Central memory CD8-positive, alpha-beta T cell (primary cell): ENCODE measurements at places on chromosomes 1 and 21.

DNA sequence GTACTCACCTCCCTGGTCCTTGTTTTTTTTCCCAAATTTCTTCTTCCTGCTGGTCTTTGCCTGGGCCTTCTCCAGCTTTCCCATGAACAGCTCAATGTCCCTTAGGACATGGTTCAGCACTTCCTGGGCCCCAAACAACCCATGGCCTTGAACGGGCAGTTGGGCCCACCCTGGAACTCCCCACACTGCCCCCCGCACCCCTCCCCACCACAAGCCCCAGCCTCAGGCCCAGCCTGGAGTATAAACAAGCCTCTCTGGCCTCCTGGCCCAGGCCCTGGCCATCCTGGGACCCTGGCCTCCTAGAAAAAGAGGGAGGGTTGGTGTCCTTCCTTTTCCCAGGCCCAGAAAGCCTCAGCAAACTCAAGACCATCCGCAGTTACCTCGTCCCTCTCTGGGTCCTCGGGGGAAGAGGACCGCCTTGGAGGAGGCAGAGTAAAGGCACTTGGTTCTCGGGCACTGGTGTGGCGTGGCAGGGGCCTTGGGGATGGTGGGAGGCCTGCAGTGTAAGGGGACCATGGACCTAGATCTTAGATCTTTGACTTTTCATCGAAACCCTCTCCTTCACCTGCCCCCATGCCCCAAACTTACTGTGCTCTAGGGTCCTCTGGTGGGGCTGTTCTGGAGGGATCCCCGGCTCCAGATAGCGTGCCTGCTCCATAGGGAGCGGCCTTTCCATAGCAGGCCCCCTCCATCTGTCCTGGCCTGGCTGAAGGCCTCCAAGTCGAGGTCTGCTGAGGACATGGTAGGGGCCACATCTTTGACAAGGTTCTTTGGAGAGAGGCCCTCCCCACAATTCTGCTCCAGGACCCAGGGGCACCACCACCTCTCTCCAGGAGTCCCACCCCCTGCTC is 5.6 kb downstream of the EPS8L3 start:
- no peak for DNase-seq
- no peaks in the 10 kb centered on the region for H3K4me1 ChIP-seq
- no peak overlapping the region for H3K27ac ChIP-seq
- H3K27me3 ChIP-seq, result no peaks in the 10 kb centered on the region

DNA sequence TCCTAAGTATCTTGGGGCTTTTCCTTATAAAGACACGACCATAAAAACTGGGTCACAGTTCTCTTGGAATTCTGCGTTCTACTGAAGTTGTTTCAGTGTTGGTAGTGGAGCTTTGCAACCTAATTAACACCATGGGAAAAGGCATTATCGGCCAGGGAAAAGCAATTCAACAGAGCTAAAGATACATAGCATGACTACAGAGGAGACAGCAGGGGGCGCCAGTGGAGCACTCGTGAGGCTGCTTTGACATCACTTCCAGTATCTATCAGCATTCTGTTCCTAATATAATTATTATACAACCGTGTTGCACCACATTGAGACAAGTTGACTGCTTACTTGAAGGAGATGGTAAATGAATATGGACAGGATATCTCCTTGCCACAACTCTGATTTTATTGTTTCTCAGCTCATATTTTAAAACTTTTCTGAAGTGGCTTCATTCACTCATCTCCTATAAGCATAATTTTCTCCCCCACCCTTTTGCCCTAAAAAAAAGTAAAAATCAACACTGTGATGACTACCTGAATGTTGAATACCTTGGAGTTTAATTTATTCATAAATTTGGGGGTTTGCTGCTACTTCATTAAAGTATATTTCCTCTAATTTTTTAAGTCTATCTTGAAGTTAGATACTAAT is 39.4 kb downstream of the ZP4 start:
- H3K27me3 ChIP-seq, result no peaks in the 10 kb centered on the region
- H3K4me3 ChIP-seq, result no peak overlapping the region
- no peak for DNase-seq
- no peaks in the 10 kb centered on the region for H3K36me3 ChIP-seq

DNA sequence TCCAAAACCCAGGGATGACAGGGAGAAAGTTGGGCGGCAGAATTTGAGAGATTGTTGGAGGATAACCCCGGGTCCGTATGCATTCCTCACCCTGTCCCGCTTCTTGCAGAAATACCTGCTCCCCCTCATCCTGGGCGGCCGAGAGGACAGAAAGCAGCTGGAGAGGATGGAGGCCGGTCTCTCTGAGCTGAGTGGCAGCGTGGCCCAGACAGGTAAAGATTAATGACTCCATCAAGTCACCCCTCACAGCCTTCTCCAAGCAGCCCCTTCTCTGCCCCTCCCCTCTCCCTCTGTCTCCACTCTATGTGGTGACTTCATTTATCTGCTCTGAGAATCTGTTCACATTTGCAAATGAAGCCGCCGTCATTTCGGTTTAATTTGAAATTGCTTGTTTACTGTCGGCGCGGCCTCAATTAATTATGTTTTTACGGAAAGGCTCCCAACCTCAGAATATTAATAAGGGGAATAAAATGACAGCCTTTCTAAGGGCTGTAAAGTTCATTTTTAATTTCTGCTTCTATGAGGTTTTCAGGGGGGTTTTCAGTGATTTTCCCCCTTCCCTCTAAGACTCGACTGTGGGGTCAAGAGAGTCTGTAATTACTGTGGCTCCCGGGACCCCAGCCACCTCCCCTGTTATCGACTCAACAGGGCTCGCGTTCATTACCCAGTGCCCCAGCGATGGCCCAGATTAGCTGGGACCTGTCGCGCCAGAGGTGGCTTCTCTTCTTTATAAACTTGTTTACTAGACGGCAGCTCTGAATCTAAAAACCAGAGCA is 148.3 kb downstream of the PEX14 start:
- peaks cover 9% of the 10 kb centered on the region for H3K36me3 ChIP-seq
- no peaks in the 10 kb centered on the region for H3K27me3 ChIP-seq
- no peaks in the 10 kb centered on the region for H3K4me1 ChIP-seq
- H3K27ac ChIP-seq, result no peak overlapping the region

DNA sequence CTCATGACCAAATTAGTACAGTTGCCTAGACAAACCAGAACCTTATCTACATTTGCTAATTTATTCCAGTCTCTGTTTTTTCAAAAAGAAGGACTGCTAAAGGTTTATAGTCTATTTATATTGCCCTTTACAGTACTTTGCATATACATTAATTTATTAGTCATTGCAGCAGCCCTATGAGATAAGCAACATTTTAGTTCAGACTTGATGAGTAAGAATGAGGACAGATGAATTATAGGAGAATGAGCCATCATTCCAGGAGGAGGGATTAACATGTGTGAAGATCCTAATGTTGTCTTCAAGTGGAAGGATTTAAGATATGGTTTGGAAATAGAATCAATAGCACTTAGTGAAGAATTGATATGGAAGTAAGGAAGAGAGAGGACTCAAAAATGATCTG is 152.4 kb downstream of the KCTD3 start:
- no peak for DNase-seq
- no peaks in the 10 kb centered on the region for H3K27me3 ChIP-seq
- no peaks in the 10 kb centered on the region for H3K4me1 ChIP-seq
- no peaks in the 10 kb centered on the region for H3K36me3 ChIP-seq
- H3K4me3 ChIP-seq, result no peak overlapping the region
